Gastroesophageal sphincter (tissue), 4 donors: ENCODE measurements at places on chromosomes 2 and 18. TPM values are rescaled to one million over a fixed set of nuclear protein-coding genes. Genes with fewer than 3 reads are reported as not detected.

RGPD4 gene
- not detected for total RNA-seq

GPR55 gene
- 0.12 TPM for total RNA-seq

DUSP11 gene
- 24.9 TPM for total RNA-seq

ERFE gene
- total RNA-seq = 0.94 TPM

FAM110C gene
- total RNA-seq = 0.93 TPM

MOCOS gene
- 1.5 TPM for total RNA-seq

PLGLB2 gene
- 0.74 TPM for total RNA-seq

ABCB11 gene
- total RNA-seq = not detected

MBOAT2 gene
- total RNA-seq = 25.2 TPM

TUBA3D gene
- not detected for total RNA-seq

CDK5R2 gene
- total RNA-seq = not detected

GKN2 gene
- total RNA-seq = not detected

MBD2 gene
- 40.4 TPM for total RNA-seq

CNTNAP5 gene
- 3.2 TPM for total RNA-seq

TSGA10 gene
- total RNA-seq = 1.5 TPM

PDE11A gene
- 1.9 TPM for total RNA-seq

LONRF2 gene
- total RNA-seq = 47.7 TPM

SETBP1 gene
- total RNA-seq = 57.2 TPM

PEX13 gene
- 48.5 TPM for total RNA-seq

FER1L5 gene
- not detected for total RNA-seq

IL18RAP gene
- not detected for total RNA-seq

COPS8 gene
- 120 TPM for total RNA-seq

ZSWIM2 gene
- total RNA-seq = not detected

LINC00305 gene
- total RNA-seq = not detected

NOSTRIN gene
- 22.5 TPM for total RNA-seq

ASPRV1 gene
- 1.3 TPM for total RNA-seq

CTLA4 gene
- total RNA-seq = not detected
